ENCODE measurements at places on chromosomes 3 and 15. TPM values are rescaled to one million over a fixed set of nuclear protein-coding genes. Genes with fewer than 3 reads are reported as not detected.

NME9 gene
- total RNA-seq = not detected

PLOD2 gene
- total RNA-seq = 0.40 TPM

TM4SF18 gene
- not detected for total RNA-seq

STRIT1 gene
- total RNA-seq = not detected

RTP4 gene
- total RNA-seq = 14.8 TPM

STXBP5L gene
- total RNA-seq = not detected

APOD gene
- not detected for total RNA-seq

CTXN2 gene
- total RNA-seq = not detected

CFAP92 gene
- 0.26 TPM for total RNA-seq

FEZF2 gene
- total RNA-seq = not detected

SLC35G2 gene
- not detected for total RNA-seq

NR1I2 gene
- 0.10 TPM for total RNA-seq

LRRK1 gene
- 0.57 TPM for total RNA-seq

ROPN1B gene
- not detected for total RNA-seq

TNNC1 gene
- total RNA-seq = 2.1 TPM

UCN2 gene
- not detected for total RNA-seq

SAMD7 gene
- not detected for total RNA-seq

SCN11A gene
- total RNA-seq = not detected

PLA2G4E gene
- not detected for total RNA-seq

ZCWPW2 gene
- total RNA-seq = 0.42 TPM

CASR gene
- total RNA-seq = not detected

ATP2C1 gene
- total RNA-seq = 52.7 TPM

GOLGA8G gene
- total RNA-seq = not detected

PPP1R14D gene
- total RNA-seq = not detected

ABHD2 gene
- total RNA-seq = 71.3 TPM

ACOX2 gene
- total RNA-seq = not detected

CPNE4 gene
- not detected for total RNA-seq

GOLGA6L7 gene
- not detected for total RNA-seq

PPP2R3A gene
- total RNA-seq = 0.05 TPM

SERPINI2 gene
- total RNA-seq = not detected

CD96 gene
- 293 TPM for total RNA-seq

CHRFAM7A gene
- total RNA-seq = 2.3 TPM

LMAN1L gene
- 0.47 TPM for total RNA-seq

ADAMTS17 gene
- total RNA-seq = 5.1 TPM

ACP3 gene
- not detected for total RNA-seq

PIF1 gene
- 69.1 TPM for total RNA-seq

CELF6 gene
- 0.70 TPM for total RNA-seq

CACNA2D3 gene
- not detected for total RNA-seq

ZMYND10 gene
- total RNA-seq = 5.1 TPM

SV2B gene
- not detected for total RNA-seq

CAPN7 gene
- 29.5 TPM for total RNA-seq

PIGBOS1 gene
- 12.2 TPM for total RNA-seq

ITIH4 gene
- 16.3 TPM for total RNA-seq

AP2M1 gene
- 231 TPM for total RNA-seq

MYL3 gene
- not detected for total RNA-seq

GOLGA6L10 gene
- 0.84 TPM for total RNA-seq

KBTBD8 gene
- total RNA-seq = 10.8 TPM
